ENCODE measurements at places on chromosomes 4 and X.

DNA sequence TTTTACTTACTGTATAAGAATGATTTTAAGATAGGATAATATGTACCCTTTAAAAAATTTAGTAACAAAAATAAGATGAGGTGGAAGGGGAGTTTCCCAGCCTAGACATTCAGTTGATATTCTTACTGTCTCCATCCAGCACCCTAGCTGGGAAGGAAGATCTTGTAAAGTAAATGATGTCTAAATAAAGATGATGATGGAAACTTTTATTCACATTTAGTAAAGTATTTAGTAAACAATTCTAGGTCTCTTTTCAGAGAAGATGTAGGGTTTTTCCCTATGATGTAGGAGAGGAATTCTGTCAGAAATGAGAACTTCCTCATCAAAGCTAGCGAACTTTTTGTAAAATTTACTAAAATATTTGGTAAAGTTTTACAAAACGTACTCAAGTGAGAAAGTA is 136.8 kb downstream of the RAPGEF2 start:
- no peak for DNase-seq

DNA sequence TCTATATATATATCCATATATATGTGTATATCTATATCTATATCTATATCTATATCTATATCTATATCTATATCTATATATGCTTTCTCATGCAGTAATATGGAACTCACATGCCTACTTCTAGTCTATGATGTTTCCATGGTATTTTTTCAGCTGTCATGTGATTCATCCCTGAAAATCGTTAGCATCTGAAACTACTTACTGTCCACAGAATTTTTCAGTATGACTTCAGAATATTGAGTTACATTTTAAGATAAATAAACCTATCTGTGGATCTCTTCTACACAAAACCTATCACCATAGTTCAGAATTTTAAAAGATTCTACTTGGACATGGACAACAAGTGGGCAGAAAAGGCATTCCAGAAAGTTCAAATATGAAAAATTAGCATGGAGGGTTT is 855.1 kb upstream of the INTU start:
- no peak for DNase-seq

- DNase-seq, result no peak
Measured at GRCh38 chrX:141839856-141840255, 1.7 kb downstream of the MAGEC3 start.

- DNase-seq, result no peak
Measured at GRCh38 chrX:29090811-29091210, 503.6 kb downstream of the IL1RAPL1 start.

GRCh38 chr4:24794480-24794879 is 893 bp upstream of the SOD3 start:
- DNase-seq, result no peak

GRCh38 chr4:6017030-6017429 is 1.2 kb downstream of the C4orf50 start:
- DNase-seq, result no peak

- DNase-seq, result no peak
Measured at GRCh38 chr4:165700855-165701254, 172.2 kb upstream of the TLL1 start.

GRCh38 chr4:183611210-183611830 is 47.7 kb downstream of the RWDD4 start:
- DNase-seq, result no peak

GRCh38 chr4:35526456-35526855 is 717.9 kb downstream of the ARAP2 start:
- no peak for DNase-seq

- no peak for DNase-seq
Measured at GRCh38 chrX:150094375-150094774, 156.1 kb upstream of the EOLA2 start.

DNA sequence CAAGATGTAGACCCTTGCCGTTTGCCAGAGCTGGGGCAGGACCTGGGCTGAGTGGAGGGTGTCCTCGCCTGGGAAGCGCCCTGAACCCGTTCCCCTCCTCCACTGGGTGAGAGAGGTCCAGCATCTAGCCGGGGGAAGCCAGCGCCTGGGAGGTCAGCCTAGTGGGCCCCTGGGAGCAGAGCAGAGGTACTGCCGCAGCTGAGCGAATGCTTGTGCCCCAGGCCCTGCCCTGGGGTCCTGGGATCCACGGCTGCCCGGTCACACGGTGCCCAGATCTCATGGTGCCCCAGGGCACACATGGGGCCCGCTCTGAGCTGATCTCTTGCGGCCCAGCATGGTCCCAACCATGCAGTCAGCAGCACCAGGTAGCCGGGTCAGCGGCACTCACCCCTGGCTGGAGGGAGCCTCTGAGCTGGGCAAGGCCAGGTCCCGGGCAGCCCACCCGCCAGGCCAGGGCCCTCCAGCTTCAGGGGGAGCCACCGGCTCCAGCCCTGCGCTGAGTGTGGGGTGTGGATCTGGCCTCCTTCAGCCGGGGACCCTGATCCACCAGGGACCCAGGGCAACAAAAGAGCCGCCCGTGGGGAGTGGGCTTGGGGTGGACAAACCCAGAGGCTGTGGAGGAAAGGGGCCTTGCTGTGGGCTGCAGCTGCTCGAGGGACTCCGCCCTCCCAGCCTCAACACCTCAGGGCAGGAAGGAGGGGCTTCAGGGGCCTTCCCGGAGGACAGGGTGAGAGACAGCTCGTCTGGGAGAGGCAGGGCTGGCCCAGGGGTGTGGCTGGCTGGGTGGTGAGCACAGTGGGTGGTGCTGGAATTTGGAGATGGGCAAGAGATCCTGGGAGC is 4.1 kb upstream of the CPLX1 start:
- no peak for DNase-seq

- DNase-seq, result no peak
Measured at GRCh38 chr4:157643257-157643656, 422.7 kb downstream of the GRIA2 start.

DNA sequence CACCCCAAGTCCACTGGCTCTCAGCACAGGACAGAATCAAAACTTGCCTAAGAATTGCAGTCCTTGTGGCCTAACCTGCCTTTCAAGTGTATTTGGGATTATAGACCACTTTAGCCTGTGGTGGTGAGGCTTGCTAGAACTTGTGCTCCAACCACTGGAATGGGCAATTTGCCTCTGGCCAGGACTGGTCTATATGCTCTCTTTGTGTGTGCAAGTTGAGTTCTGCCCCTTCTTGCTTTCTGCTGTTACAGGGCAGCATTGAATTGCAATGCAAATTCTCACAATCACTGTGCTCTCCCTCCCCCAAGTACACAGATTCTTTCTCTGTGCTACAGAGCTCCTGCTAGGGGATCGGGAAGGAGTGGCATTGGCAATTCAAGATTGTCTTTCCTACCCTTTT is 233.6 kb upstream of the DIPK2B start:
- no peak for DNase-seq

GRCh38 chr4:92305148-92305877 is 1.5 kb downstream of the GRID2 start:
- DNase-seq, result no peak

DNA sequence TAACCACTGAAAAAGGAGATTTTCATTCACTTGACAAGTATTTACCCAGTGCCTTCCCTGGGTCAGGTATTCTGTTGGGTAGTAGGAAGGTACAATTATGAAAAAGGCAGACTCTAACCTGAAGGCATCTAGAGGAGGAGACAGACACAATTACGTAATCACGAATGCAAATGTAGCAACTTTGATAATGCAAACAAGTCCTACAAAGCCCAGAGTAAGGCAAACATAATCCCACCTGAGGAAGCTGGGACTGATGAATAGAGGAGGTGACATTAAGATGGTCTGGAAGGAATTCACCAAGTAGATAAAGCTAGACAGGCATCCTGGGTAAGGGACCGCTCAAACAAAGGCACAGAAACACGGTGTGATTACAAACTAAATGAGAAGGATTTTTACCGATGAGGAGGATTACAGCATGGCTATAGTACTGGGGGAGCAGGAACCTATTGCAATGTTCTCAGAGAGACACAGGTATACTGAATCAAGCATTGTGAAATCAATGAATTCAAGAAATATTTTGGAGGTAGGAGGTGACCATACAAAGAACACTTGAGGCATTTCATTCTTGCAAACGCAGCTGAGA is 37.1 kb downstream of the TMEM150C start:
- no peak for DNase-seq

DNA sequence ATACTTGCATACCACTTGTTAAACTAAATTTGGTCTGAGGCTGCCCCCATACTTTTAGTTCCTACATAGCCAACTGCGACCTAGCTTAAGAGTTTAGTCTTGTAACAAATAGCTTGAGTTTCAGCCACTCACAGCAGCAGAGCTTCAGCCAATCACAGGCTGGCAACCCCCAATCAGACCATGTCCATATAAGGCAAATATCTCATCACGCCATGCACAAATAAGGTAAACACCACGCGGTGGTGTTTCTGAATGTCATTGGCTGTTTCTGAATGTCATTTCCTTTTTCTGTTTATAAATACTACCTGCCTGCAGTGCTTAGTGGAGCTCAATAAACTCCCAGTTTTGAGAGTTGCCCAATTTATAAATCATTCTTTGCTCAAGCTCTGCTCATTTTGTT is 143.1 kb upstream of the MAD2L1 start:
- no peak for DNase-seq

DNA sequence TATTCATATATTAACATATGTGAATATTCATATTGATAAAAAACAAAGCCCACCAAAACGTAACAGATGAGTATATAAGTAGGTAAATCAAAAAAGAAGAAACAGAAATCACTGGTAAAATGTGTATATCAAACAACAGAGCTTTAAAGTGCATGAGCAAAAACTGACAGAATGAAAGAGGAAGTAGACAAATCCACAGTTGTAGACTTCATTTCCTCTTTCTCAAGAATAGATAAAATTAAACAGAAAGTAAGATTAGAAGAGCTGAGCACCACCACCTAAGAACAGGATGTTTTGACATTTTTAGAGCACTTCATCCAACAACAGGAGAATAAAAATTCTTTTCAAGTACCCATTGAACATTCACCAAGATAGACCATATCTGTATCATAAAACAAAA is 64.6 kb downstream of the CNKSR2 start:
- DNase-seq, result no peak

DNA sequence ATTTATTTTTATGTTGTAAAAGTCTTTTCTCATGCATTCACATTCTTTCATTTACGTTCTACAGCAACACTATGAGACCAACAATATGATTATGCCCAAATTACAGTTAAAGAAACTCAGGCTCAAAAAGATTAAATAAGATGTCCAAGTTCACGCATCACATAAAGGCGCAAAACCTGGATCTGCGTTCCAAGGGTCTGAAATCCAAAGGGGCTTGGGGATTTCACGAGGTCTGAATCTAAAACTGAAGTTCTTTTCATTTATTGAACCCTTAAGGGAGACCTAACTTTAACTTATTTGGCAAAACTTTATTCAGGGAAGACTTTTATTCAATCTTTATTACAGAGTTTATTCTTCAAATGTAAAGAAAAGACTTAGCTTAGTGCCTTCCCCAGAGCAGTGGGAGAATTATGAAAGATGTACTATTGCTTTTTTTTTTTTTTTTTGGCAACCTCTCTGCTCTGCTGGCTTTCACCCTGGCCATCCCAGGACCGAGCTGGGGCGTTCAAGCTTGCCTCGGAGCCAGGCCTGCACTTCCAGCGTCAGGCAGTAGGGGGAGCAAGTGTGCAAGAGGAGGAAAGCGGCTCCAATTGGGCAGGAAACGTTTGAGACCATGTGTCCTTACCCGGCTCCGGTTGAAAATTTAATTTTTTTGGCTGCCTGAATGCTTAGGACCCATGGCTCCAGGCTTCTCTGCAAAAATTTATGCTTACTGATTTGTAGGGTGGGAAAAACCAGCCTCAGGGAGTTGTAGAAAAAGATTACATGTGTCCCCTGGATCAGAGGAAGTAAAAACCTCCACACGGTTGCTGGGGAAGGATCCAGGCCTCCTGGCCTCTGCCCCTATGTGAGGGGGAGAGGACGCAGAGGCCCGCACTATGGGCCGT is 344.3 kb upstream of the KLF3 start:
- DNase-seq, result peak; percentile 100

DNA sequence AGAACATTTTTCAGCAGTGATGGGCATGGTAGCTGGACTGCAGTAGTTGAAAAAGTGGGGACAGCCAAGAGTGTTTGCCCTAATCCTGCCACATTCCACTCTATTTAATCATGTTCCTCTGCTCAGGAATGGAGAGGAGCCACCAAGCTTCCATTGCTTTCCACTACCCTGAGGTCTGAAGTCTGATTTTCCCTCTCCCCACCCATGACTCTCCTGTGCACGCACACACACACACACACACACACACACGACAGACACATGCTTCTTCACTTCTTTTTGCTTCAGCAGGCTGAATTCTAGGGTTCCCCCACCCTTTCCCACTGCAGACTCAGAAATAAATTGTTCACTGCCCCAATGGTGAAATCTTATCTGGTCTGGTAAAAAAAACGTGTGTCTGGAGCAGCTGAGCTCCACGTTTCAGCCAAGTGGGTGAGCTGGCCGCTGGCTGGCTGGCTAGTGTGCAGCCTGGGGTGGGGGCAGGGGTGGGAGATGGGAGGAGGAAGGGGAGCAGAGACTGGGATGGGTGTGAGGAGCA is 142.7 kb upstream of the NALF2 start:
- DNase-seq, result no peak

- DNase-seq, result no peak
Measured at GRCh38 chrX:40391662-40392061, 189.1 kb upstream of the ATP6AP2 start.

- DNase-seq, result no peak
Measured at GRCh38 chr4:52014903-52015302, 5.3 kb downstream of the LRRC66 start.

GRCh38 chr4:100118181-100118580 is 72.1 kb downstream of the DDIT4L start:
- no peak for DNase-seq

- no peak for DNase-seq
Measured at GRCh38 chrX:119502727-119503483, 34.7 kb downstream of the SLC25A5 start.

DNA sequence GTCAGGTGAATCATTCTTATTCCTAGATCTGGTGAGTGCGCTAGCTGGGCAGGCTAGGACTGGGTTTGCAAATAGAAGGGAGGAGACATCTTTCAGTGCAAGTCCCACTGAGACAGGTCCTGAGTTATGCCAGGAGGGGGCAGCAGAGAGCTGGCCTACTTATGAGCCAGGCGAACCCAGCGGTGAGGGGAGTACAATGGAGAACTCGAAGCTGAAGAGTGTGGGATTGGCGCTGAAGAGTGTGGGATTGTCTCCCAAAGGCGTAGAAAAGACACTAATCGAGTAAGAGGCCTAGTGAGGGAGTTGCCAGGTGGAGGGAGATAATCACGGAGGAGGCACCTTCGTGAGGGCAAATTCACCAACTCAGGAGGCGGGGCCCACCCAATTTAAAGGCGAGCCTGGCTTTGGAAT is 91.7 kb upstream of the CXorf66 start:
- peak; percentile 77 for DNase-seq

GRCh38 chr4:71554025-71554424 is 215.2 kb downstream of the SLC4A4 start:
- DNase-seq, result no peak
